Effector memory CD4-positive, alpha-beta T cell (primary cell): ENCODE measurements at places on chromosomes 11 and 22.

- DNase-seq = no peak
Measured at GRCh38 chr11:114085965-114086793, 26.7 kb downstream of the ZBTB16 start.

DNA sequence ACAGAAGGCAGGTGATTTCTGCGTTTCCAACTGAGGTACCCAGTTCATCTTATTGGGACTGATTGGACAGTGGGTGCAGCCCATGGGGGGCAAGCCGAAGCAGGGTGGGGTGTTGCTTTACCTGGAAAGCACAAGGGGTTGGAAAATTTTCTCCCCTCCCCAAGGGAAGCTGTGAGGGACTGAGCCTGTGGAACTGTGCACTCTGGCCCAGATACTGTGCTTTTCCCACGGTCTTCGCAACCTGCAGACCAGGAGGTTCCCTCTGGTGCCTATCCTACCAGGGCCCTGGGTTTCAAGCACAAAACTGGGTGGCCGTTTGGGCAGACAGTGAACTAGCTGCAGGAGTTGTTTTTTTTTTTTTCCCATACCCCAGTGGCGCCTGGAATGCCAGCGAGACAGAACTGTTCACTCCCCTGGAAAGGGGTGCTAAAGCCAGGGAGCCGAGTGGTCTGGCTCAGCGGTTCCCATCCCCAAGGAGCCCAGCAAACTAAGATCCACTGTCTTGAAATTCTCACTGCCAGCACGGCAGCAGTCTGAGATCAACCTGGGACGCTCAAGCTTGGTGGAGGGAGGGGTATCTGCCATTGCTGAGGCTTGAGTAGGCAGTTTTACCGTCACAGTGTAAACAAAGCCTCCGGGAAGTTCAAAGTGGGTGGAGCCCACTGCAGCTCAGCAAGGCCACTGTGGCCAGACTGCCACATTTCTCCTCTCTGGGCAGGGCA is 97.2 kb downstream of the JRKL start:
- DNase-seq = no peak

- DNase-seq = no peak
Measured at GRCh38 chr11:62914416-62914815, 6.7 kb downstream of the CHRM1 start.

DNA sequence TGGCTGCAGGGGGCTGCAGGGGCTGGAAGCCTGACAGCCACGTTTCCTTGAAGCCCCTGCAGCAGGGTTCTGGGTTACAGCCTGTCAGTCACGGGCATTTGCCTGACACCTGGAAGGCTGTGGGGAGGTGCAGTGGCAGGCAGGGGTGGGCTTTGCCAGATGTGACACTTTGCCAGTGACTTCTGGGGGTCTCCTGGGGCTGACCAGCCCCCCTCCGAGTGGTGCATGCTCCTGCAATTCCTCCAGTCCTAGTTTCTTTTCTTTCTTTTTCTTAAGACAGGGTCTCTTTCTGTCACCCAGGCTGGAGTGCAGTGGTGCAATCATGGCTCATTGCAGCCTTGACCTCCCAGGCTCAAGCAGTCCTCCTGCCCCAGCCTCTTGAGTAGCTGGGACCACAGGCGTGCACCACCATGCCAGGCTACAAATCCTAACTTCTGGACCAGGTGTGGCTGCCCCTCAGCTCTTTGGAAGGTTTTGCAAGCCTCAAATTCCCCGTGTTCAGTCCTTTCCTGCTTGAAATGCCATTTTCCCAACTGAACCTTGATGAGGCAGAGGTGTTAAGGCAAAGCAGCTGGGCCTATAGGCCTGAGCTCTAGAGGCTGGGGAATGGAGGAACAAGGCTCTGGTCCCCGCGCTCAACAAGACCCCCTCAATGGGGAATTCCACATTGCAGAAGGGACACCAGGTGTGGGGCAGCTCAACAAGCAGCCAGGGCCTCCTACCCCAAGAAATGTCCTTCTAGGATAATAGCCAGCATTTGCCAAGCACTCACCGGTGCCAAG is 20.2 kb upstream of the CHKA start:
- DNase-seq = no peak

DNA sequence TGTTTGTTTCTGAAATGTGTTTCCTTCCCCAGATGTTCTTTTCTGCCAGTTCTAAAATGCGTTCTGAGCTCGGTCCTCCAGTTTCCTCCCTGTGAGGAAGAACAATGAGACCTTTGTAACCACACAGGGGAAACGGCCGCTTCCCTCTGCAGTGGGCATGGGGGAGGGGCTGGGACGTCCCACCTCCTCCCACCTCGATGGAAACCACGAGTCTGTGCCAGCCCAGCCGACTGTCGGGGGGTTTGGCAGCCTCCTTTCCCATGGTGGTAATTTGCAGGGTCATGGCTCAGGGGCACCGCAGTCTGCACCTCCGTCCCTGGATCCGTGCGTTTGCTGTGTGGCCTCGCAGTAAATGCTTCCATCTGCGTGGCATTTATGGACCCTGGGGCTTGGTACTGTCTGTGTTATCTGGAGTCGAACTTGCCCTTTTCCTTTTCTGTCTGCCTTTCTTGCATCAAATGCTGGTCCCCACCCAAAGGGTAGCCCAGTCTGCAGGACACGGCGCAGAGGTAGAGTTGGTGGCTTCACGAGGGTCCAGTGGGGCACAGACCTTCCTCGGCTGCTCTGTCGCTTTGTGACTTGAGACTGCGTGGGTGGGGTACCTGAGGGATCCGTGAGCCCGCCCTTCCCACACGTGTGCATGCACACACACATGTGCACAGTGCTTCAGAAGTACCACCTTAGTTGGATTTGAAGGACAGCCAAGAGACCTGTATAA is 16.1 kb downstream of the LRP5 start:
- no peak for DNase-seq
